ENCODE measurements at places on chromosomes 11 and 22. TPM values are rescaled to one million over a fixed set of nuclear protein-coding genes. Genes with fewer than 3 reads are reported as not detected.

TLCD5 gene
- total RNA-seq: 5.2 TPM

TYR gene
- not detected for total RNA-seq

FAM180B gene
- 0.14 TPM for total RNA-seq

DEFB108B gene
- total RNA-seq: not detected

EIF3D gene
- 202 TPM for total RNA-seq

ART1 gene
- not detected for total RNA-seq

TUB gene
- total RNA-seq: 2.6 TPM

CEND1 gene
- not detected for total RNA-seq
